Stimulated activated CD8-positive, alpha-beta memory T cell treated with anti-CD3 and anti-CD28 coated beads, Interleukin-2, amount 100 ng/mL, for 1 hour (primary cell): ENCODE measurements at places on chromosomes 5 and 9.

- DNase-seq: no peak
Measured at GRCh38 chr5:142821034-142821732, 51.0 kb downstream of the ARHGAP26 start.

GRCh38 chr5:95241635-95242034 lies 43.3 kb downstream of the MCTP1 start:
- no peak for DNase-seq

GRCh38 chr9:83199240-83199639 lies 136.3 kb upstream of the RASEF start:
- no peak for DNase-seq

DNA sequence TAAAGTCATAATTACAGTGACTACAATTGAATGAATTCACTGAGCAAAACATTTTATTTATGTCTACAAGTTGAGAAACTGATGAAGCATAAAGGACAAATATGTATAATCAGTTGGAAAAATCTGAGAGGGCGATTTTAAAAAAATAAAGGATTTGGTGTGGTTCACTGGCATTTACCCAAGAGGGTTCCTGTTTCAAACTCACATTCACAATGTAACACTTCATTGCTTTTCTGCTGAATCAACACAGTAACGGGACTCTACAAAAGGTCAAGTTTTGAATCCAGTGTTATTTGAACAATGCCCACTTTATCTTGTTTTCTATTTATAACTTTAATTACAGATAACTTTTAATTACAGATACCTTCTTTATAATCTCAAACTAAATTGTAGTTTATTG lies 138.6 kb downstream of the NUDT12 start:
- no peak for DNase-seq

DNA sequence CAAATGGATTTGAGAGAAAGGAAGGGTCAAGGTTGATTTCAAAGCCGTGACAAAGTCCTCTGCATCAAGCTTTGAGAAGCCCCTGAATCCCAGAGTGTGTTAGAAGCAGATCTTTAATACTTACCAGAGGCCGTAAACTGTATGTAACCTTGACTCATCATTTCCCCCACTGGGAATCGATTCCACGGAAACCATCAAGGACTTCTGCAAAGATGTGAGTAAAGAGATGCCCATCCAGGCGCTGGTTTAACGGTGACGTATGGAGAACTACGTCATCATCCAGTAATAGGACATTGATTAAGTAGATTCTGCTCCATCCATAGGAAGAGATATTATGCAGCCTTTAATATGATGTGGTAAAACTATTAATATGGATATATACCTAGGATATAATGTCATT lies 1.6 kb downstream of the RNF183 start:
- no peak for DNase-seq

DNA sequence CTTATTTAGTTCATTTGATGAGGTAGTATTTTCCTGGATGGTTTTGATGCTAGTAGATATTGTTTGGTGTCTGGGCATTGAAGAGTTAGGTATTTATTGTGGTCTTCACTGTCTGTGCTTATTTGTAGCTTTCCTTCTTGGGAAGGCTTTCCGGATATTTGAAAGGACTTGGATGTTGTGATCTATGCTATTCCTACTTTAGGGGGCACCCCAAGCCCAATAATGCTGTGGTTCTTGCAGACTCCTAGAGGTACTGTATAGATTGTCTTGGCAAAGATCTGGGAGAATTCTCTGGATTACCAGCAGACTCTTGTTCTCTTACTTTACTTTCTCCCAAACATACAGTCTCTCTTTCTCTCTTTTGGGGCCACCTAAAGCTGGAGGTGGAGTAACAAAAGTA lies 315.7 kb downstream of the MAT2B start:
- DNase-seq: no peak

DNA sequence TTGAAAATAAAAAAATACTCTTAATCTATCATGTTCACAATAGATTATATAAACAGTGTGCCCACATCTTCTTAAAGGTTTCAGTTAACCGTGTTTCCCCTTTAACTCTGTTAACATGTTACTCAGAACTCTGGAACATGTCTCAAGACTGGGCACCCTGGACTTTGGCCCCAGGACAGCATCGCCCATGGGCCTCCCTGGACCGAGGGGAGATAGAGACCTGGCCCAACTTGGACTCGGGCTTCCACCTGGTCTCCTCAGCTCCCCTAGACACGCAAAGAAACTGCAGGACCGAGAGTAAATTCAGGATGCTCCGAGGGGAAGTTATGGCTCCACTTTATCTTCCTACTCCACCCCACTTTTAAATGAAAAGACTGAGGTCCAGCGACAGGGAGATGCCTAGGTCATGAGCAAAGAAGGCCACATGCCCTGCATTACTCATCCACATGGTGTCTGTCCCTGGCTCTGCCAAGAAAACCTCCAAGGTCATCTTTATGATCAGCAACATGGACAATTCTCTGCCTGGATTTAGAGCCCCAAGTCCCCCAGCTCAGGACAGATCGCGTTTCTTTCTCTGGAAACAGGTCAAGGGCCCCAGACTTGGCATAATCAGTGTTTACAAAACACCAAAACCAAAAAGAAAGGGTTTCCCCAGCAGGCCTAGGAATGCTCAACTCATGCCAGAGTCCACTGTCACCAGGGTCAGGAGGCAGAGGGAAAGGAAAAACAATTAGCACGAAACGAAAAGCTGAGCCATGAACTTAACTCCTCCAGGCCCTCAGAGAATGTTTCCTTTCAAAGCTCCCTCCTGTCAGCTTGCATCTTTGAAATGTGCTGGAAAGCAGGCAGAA lies 17.4 kb downstream of the GPX3 start:
- no peak for DNase-seq

GRCh38 chr9:22452415-22453010 lies 5.9 kb downstream of the DMRTA1 start:
- DNase-seq: no peak

DNA sequence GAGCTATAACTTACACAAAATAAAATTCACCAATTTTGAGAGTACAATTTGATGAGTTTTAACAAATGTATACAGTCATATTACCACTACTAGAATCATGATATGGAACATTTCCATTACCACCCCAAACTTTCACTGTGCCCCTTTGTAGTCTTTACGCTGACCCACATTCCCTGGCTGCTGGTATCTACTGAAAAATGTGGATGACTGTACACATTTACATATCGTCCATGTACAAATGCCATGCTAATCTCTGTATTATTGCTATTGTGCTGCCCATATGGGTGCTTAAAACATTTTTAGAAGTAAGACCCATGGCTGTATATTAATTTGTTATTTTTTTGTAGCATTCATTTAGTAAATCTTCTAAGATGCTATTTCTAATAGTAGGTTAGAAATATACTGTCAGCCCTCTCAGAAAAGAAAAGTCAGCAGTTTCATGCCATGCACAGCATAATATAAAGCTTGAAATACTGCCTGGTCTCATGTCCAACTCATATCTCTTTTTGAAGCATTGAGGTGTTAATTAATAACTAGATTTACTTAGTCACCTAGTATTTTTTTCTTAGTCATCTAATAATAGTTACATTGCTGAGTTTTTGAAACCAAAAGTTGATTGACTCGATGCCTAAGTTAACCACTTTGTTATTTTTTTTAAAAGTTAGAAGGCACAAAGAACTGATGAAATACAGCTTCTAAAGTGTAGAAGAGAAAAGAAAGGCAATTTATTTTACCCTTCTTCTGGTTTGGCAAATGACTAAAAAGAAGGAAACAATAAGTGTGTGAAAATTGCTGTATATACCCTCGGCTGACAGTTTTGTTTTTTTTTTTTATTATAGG lies 188.3 kb upstream of the MEF2C start:
- DNase-seq: no peak

DNA sequence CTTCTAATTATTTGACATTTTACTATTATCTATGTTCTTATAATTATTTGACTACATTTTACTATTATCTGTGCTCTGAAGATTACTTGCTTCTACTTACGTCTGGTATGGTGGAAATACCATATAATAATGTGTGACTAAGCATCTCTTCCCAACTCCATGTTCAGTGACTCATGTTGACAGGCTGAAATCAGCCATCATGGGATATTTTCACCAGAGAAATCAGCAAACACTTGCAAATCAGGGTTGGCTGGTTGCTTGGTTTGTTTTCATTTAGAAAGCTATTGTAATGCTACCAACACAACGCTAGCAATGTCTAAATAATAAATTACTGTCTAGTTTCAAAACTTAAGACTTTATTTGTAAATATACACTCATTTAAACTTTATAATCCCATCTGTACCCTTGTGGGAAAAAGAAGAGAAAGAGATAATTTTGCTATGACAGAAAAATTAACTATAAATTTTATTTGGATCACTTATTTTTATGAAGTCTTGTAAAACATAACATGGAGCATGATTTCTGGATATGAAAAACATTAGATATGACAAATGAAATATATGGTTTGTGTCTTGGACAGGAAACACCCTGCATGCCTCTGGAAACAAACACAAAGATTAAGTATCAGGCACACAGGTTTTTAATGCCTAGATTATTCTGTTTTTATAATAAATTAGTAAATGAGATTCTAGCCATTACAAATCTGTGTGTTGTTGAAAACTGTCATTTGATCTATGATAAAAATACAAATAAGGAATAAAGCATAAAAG lies 337.6 kb downstream of the BNC2 start:
- DNase-seq: no peak

DNA sequence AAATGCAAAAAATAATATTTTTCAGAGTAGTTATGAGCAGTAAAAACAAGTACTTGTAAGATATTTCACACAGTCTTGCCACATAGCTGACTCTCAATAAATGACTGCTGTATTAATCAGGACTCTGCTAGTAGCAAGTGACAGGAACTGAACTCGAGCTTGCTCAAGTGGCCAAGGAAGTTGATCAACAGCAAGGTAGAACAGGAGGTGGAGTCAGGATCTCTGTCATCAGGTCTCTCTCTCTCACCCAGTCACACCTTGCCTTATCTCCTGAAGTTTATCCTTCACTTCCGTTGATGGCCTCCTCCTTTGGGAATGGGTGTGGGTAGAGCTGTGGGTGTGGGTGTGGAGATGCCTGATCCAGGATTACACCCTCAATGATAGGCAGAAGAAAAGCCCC lies 107.0 kb downstream of the GPBP1 start:
- no peak for DNase-seq

GRCh38 chr9:133137451-133138231 lies 16.6 kb upstream of the RALGDS start:
- DNase-seq: no peak

GRCh38 chr9:131475111-131475955 lies 27.4 kb upstream of the POMT1 start:
- no peak for DNase-seq

DNA sequence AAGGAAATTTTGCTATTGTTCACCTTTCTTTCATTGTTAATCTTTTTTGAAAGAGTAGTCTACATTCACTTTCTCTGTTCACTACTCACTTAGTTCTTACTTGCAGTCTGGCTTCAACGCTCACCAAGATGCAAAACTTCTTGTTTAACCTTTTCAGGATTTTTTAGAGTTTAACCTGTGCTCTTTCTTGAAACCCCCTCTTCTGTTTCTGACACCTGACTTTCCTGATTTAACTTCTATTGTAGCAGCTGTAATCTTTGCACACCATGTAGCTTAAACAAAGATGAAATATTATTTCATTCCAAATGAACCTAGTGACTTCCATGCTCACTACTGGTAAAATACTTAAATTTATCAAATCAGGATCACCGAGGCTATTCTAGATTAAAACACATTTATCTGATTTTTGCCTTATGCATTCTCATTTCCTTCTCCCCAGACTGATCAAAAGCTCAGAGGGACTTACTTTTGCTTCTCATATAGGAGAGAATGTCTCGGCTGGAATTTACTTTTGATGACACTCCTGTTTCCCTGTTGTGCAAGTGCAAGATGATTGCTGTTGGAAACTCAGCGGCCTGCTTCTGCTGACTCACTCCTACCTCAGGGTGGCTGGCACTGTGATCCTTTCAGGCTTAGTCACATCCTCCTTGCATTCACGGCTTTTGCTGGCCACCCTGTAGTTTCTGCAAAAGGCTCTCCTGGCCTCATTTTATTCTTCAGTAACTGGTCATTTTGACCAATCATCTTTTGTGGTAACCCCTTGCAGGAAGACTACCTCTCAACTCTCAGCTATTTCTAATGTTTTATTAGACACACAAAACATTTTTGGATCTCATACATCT lies 109.3 kb upstream of the IFNE start:
- peak; percentile 8 for DNase-seq

GRCh38 chr5:74167206-74167929 lies 473.2 kb downstream of the ENC1 start:
- no peak for DNase-seq

DNA sequence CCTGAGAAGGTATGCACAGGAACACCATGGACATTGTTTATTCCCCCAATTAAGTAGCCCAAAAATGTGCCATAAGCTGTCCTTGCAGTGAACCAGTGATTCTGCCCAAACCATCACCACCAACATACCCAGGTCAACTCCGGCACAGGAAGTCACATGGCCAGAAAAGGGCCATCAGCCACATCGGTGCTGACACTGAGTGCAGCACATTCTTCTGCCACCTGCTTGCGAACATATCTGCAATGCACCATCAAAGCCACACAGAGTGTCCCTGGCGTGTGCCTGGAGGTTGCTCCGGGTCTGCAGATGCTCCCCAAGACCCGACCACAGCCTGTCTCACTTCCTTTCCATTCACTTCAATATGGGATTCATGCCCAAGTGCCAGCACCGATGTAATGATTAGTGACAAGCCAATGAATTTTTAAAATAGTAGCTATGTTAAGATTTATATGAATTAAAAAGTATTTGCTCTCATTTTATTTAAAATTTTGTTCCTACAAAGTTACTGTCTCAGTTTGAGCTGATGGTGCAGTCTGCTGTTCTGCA lies 37.6 kb downstream of the SYK start:
- DNase-seq: no peak

DNA sequence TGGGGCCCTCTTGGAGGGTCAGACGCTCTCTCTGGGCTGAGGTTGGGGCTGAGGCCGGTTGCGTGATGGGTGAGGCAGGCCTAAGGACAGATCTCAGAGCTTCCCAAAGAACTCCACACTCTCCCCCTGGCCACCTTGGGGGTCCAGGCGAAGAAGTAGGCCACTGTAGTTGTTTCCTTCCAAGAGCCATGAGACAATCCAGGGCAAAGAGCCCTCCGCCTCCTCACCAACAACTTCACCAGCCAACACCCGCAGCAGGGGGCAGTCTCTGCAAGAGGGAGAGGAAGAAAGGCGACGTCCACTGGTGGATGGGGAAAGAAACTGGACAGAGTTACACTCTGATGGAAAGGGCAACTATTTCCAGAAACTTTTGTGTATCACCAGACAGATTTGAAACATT lies 10.7 kb downstream of the SLC35A4 start:
- DNase-seq: no peak

DNA sequence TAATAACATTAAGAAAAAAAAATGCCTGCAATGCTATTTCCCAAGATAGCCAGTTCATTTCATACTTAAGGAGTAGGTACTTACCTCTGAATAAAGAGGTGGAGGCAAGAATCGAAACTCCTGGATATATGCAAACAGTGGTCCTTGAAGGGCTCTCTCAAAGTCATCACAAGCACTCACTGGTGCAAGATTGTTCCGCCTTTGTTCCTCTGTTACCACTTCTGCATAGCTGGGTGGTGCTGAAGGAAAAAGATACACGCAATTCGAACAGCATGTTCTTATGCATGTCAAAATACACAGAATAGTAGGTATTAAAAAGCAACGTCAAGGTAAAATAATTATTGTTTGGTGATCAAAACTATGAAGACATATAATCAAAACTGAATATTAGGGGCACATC lies 9.5 kb downstream of the ARRDC3 start:
- no peak for DNase-seq

GRCh38 chr9:130636648-130637020 lies 27.8 kb upstream of the PRDM12 start:
- no peak for DNase-seq
